ENCODE measurements at places on chromosomes 1 and 21. TPM values are rescaled to one million over a fixed set of nuclear protein-coding genes. Genes with fewer than 3 reads are reported as not detected.

- peak; percentile 56 for DNase-seq
Measured at GRCh38 chr1:24955161-24955560, 25.1 kb upstream of the RUNX3 start.

The TMOD4 gene
- under 0.01 TPM for total RNA-seq

The FMOD gene
- 1.9 TPM for total RNA-seq

The EEIG2 gene
- 15.3 TPM for total RNA-seq

DNA sequence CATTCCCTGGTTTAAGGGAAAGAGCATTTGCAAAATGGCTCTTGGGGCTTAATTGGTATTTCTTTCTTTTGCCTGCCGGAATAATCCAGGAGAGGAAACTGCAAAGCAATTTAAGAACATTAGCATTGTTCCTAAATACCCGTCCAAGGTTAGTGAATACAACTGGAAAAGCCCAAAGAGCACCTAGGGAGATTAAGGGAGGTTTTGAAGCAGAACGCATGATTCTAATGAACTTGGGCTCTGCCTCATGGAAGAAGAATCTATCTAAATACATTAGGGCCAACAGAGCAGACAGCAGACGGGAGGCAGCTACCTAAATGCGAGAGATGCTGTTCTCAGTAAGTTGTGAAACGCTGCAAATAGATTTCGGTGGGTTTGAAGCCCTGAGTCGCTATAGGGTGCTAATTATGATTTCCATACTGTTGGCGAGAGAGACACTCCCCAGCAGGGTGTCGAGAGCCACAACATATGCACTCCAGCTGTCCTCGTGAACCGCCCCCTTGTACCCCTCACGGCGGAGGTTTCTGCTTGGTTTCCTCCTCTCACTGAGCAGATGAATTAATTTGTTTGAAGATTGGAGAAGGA is 326.7 kb upstream of the CAMK1G start:
- no peak for DNase-seq

- DNase-seq = no peak
Measured at GRCh38 chr1:9891207-9891606, 18.9 kb downstream of the CTNNBIP1 start.

The FCRLB gene
- 0.54 TPM for total RNA-seq

GRCh38 chr21:26136671-26137070 is 33.9 kb downstream of the APP start:
- no peak for DNase-seq

DNA sequence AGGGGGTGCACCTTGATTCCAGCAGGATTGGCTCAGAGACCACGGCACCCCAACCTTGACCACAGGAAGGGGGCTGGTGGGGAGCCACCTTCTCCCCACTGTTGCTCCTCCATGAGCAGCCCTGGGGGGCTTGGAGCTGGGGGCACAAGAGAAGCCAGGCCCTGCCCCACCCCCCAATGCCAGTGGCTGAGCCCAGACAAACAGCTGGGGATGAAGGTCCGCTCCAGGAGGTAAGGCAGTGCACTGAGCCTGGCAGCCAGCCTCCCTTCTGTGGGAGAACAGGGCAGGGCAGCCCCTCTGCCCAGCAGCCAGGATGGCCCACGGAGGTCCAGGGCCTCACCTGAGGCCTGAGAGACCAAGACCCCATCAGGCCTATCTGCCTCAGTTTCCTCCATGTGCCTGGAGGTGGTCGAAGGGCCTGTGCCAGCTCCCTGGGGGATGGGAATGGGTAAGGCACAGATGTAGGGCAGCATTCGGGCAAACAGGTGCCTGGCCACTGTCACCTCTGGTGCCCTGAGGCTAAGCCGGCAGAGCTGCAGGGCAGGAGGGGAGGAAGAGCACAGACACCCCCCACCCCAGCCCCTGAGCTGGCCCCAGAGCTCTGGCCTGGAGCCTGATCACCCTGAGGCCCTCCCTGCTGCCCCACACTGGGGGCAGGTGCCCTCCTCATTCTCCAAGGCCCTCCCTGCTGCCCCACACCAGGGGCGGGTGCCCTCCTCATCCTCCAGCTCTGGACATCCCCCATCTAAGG is 7.1 kb downstream of the ITGB2 start:
- DNase-seq = no peak

- DNase-seq = no peak
Measured at GRCh38 chr1:18849261-18849711, 10.2 kb downstream of the TAS1R2 start.

DNA sequence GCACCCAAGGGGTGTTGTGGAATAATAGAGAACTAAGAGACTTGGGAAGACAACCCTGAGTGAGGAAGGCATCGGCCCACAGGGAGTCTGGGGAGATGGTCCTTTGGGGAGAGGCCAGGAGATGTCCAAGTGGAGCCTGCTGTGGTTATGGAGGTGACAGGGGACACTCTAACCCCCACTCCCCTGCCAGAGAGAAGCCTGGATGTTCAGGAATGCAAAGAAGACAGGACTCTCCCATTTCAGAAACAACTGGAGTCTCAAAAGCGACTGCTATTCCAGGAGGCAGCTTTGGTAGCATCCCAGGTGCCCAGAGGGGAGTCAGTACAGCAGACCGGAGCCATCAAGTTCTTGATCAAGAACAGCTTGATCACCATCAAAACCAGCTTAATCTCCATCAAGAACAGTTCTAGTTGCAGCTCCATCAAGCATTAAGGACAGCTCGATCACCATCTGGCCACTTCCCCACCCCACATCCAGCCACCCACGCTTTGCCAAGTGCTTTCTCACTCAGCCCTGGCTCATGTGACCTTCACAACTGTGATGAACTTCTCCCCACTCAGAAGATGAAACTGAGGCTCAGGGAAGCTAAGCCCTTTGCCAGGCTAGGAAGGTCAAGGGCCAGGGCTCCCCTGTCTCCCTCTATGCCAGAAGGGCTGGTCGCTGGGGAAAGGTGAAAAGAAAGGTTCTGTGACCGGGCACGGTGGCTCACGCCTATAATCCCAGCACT is 743 bp downstream of the CD52 start:
- DNase-seq = no peak

The DNTTIP2 gene
- 8.6 TPM for total RNA-seq

DNA sequence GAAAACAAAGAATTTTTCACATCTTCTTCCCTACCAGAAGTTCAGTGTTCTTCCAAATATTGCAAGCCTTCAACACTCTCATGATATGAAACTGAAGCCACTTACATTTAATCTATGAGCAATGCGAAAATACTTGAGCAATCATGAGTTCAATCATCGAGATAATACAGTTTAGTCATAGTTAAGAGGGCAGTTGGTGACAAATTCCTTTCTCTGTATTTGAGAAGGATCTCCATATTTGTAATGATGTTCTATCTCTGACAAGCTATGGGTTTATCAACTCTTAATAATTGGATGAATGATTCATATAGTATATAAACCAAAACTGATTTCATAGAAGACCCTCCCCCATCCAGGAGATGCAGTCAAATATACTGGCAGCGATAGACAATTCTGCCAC is 29.7 kb upstream of the PYHIN1 start:
- no peak for DNase-seq

- no peak for DNase-seq
Measured at GRCh38 chr1:22207511-22208267, 64.8 kb upstream of the WNT4 start.

GRCh38 chr21:43810505-43811261 is 21.3 kb downstream of the RRP1 start:
- peak; percentile 87 for DNase-seq

- no peak for DNase-seq
Measured at GRCh38 chr1:232481091-232481490, 148.8 kb downstream of the SIPA1L2 start.

The AZIN2 gene
- total RNA-seq = 0.81 TPM

DNA sequence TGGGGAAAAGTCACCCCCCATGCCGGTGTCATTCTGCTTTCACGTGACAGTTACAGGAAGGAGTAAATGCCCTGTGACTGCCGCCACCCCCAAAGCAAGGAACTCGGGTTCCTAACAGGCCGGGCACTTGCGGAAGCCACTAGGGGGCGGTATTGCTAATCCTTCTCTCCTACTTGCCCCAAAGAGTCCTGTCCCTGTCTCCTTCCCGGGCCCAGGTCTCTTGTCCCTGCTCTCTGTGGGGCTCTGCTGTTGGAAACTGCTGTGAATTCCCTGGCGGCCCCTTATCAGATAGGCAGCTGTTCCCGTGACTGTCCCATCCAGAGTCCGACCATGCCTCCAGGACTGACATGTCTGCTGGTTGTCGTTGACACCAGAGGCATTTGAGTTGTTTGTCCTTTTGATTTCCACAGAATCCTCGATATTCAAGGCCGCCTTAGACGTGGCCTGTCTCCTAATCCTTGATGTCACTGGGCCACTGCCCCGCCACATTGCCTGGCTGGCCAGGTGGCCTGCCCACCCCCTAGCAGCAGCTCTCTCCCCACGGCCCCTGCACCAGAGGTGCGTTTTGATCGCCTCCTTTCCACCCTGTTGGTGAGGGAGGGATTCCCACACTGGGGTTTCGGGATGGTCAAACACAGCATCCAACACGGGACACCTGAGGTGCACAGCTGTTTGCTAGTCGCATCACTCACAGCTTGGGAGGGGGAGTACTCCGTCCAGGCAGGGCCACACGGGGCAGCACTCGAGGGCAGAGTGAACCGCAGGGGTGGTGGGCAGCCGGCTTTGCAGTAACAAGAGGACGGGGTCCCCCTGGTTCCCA is 37.3 kb downstream of the CHAF1B start:
- peak; percentile 69 for DNase-seq

The FMO1 gene
- total RNA-seq = under 0.01 TPM

DNA sequence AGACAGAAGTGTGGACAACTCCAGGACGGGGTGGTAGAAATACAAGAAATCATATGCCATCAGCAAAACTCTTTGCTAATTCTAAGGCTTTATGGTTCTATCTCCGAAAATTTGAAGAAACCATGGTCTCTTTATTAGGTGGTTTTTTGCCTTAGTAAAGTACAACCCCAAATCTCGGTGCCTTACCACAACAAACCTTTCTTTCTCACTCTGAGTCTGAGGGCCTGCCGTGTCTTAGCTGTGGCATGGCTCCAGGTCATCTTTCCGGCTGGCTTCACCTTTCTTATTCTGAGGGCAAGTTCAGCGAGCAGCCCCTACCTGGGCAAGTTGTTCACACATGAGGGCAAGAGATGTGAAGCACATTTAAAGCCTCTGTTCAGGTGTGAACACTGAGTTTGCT is 280.6 kb downstream of the TTLL7 start:
- DNase-seq = no peak

GRCh38 chr1:21852282-21853130 is 40.4 kb downstream of the LDLRAD2 start:
- no peak for DNase-seq

DNA sequence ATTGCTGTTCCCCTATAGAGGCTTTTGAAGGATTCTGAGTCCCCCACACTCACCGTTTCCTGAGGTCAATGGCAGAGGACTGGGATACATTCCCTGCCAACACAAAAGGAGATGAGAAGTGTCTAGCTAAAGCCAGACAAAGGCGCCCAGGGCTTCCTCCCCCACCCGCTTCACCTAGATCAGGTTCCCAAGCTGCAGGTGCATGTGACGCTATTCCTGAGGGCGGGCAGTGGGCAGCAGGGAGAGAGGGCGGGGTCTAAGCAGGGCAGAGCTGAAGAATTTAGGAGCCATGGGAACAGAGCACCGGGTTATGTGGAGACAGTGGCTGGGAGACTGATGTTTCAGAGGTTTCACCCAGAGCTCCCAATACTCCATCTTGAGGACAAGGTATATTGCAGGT is 6.0 kb upstream of the ARHGEF2 start:
- no peak for DNase-seq

DNA sequence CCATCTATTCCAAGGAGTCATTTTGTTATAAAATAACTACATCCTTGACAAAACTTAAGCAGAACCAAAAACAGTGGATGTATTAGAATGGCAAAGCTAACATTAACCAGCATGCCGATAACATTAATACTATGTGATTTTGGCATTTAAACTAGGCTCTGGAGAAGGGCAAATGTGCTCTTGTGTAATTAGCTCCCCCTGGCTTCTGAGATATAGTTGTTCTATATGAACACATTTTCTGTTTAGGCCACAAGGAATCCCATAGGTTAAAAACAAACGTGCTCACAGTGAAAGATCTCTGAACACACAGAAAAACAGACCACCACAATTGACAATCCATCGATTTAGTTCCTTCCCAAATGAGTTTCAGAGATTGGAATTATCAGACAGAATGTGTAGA is 57.4 kb upstream of the TARS2 start:
- peak; percentile 61 for DNase-seq

- DNase-seq = no peak
Measured at GRCh38 chr1:167120899-167121298, 27.0 kb downstream of the STYXL2 start.

- DNase-seq = no peak
Measured at GRCh38 chr1:243345205-243345604, 89.4 kb downstream of the SDCCAG8 start.

GRCh38 chr1:44044071-44044801 is 13.0 kb upstream of the SLC6A9 start:
- no peak for DNase-seq

DNA sequence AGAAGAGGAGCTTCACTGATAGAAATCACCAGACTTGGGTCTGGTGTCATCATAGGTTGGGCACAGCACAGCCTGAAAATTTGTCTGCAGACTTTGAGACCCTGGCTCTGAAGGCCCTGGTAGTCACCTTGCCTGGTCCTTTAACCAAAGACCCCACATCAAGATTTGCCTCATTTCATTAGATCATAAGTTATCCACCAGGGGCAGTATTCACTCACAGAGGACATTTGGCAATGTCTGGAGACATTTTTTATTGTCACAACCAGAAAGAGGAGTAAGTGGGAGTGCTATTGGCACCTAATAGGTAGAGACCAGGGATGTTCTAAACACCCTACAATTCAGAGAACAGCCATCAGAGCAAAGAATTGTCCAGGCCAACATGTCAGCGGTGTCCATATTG is 22.1 kb upstream of the PAX7 start:
- no peak for DNase-seq

DNA sequence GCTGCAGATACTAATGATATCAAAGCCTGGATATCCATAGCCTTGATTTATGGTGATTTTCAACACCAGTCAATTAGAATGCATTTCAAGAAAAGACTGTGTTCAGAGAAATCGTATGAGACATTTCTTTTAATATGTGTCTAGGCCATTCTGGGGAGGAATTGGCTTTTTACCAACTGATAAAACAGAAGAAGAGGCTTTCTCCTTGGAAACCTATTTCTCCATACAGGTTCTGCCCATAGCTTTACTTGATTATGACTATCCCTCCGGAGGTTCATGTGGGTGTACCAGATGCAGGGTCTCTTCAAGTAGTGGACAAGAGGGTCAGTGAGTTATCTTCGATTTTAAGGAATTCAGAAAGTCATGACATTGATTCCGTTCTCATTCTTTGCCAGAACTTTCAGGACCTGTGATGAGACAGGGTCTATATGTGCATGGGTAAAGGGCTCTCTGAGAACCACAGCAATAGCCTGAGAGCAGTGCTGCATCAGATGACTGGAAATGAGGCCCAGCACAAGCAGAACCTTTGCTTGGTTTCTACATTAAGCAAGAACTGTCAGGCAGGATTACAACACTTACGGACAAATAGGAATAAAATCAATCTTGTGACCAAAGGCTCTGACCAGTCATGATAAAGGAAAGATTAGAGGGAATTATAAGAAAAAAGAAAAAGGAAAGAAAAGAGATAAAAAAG is 263.7 kb upstream of the SGIP1 start:
- no peak for DNase-seq

The PM20D1 gene
- 0.54 TPM for total RNA-seq

The ZC3H12A gene
- 21.3 TPM for total RNA-seq

The PLCH2 gene
- 1.3 TPM for total RNA-seq

Data from hematopoietic multipotent progenitor cell (in vitro differentiated cells).